ENCODE measurements at places on chromosomes 5 and 9.

DNA sequence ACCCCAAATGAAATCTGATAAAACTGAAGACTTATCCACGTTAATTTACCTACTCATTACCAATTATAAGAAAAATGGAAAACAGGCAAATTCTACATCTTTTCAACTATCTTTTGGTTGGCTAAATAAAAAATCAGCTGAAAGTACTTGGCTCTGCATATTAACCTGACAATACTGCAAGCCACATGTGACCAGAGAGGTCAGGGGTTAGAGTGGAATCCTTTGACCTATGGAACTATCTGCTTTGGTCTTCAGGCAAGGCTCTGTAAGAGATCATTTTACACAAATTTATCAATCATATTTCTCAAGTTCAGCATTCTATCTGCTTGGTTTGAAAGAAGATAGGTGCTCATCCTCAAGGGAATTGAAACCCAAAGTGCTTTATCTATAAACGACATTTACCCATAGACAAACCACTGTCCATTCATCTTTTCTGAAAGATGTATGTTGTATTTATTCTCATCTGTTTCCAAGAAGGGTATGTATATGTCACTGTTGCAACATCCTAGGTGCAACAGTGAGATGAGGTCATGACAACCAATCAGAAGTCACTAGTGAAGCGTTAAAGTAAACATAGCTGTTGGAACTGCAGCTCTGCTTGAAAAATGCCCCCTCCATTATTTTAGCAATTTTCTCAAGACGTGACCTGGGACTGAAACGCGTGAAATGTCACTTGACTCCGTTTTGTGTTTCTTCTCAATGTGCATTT lies 144.9 kb upstream of the POU5F2 start:
- DNase-seq: no peak

DNA sequence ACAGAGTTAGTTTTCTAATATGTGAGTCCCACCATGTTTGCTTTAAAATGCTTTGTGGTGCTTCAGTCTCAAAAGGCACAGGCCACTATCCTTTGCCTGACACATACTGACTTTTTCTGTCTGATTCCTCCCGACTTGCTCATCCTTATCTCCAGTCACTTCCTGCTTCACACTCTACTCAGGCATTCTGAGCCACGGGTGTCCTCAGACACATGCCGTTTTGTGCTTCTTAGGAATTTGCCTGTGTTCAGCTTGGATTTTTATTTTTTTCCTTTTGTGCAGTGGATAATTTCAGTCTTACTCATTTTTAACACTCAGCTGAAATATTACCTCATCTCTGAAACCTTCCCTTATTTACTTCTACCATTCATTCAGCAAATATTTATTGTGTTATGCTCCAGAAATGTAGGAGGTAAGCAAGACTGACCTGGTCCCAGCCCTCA lies 54.1 kb downstream of the MAN2A1 start:
- no peak for DNase-seq

DNA sequence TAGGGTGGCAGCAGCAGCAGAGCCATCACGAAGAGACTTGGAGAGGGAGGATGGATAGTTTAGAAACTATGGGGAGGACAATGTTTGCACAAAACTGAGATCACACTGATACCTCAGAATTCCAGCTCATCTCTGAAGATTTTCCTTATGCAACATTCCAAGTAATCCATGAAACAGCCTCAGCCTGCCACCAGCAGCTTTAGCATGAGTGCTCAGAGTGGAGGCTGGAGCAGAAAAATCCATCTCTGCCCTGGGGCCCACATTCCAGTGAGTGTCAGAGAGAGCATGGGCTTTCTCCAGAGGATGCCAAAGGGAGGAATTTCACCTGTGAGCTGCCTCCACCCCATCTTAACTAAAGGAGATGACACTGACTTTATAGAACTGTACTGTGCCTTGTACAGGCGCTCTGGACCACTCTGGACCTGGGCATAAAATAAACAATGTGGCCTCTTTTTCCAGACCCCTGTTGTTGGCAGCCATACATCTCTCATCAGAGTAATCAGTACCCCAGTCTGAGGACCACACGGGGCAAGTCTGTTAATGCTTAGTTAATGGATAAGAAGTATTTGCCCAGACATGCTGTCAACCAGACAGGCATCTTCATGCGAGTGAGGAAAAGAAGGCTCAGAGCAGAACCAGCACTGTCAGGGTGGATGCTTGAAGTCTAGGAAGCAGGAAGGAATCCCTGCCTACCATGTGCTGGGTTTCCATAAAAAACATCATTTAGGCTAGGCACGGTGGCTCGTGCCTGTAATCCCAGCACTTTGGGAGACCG lies 440.9 kb downstream of the ENC1 start:
- DNase-seq: no peak

DNA sequence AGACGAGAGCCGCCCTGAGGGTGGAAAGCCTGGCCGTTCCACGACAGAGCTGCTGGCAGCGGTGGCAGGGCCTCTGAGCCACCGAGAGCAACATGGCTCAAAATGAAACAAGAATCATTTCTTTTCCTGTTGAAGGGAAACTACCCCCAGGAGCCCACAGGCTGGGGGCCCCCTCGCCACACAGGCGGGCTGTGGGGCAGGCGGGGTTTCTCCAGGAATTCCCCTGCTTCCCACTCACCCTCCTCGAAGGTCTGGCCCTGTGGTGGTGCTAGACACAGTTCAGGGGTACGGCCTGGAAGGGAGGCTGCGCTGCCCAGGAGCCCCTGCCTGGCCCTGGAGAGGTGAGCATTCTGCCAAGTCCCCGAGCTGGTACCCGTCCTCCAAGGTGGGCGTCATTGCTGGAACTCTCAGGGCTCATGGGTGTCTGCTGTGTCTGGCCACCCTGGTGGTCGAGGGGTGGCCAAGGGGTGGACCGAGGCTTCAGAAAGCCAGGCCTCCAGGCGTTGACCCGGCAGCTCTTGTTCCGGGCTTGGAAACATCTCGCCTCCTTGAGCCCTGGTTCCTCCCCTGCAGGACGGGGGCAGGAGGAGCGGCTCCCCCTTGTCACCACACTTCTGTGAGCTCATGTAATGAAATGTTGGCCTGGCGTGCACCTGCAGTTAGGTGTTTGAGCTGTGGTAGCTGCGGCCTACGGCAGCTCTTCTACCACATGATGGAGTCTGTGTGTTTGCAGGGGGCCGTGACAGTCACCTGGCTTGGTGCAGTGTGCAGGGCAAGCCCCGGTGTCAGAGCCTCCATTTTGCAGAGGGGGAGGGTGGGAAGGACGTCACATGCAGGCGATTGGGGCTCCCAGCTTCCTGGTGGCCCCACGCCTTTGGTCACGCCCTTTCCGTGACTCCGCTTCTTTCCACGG lies 65.3 kb downstream of the RXRA start:
- DNase-seq: peak; percentile 91

DNA sequence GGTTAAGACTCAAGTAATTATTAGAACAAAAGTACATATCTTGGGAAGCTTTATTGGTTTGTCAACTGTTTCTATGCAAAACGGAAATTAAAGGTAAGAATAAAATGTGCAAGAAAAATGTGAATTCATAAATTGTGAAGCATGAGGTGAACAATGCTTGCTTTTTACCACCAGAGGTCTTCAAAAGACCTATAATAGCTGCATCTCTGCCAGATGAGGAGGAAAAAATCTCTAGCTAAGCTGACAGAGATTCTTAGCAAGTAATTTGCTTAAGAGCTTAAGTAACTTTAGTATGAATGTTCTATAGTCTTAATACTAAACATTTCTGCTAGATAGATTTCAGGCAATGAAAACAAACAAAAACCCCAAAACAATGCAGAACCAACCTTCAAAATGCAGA lies 54.1 kb downstream of the MRPS30 start:
- DNase-seq: no peak

DNA sequence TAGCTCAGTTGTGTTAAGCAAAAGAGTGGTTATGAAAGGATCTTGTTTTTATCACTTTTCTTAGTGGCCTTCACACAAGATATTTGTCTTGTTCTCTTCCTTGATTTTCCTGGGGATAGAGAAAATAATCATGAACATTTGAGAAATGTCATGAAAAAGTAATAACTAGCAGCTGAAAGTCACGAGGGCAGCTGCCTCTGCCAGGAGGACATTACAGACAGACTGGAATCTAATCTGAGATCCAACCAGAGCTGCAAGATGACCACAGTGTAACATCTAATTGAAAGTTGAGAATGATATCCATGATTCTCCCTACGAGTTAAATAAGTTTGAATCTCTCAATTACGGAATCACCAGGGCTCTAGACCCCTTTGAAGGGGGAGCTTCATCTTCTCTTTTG lies 274.9 kb downstream of the ARHGAP26 start:
- no peak for DNase-seq
